ENCODE measurements at places on chromosomes 2 and 18.

GRCh38 chr2:12326449-12327190 lies 390.1 kb upstream of the TRIB2 start:
- peak; percentile 43 for DNase-seq

DNA sequence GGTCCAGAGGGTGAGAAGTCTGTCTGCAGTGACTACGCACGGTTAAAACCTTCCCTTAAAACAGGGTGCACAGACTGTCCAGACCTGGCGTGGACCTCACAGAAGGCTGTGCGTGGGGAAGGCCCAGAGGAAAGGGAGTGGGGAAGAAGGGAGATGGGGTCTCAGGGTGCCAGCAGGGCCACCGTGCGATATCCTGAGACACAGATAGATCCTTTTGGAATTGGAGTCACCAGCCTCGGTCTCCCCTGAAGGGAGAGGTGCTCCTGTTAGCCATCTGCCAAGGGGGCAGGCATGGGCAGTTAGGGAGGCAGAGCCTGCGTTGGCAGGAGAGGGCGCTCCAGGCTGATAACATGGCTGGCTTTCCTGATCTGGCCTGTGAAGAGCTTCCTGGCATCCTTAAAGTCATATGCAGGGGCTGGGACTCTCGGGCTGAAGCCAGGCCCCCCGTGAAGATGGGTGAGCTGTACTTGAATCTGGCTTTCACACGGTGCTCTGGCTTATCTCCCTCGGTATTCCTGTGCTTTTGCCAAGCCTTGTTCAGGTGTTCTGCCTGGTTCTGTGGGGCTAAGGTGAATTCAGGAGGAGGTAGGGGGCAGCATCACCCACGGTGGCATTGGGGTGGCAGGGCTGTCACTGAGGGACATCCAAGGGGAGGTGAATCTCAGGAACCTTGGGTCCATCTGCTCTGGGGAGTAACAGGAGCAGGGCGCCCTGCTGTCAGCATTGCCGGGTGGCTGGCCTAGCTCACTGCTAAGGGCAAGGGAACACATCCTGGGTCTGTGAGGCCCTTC lies 107.2 kb upstream of the SMAD2 start:
- no peak for DNase-seq

- no peak for DNase-seq
Observed at GRCh38 chr2:70095720-70096670, 8.7 kb downstream of the PCBP1 start.

DNA sequence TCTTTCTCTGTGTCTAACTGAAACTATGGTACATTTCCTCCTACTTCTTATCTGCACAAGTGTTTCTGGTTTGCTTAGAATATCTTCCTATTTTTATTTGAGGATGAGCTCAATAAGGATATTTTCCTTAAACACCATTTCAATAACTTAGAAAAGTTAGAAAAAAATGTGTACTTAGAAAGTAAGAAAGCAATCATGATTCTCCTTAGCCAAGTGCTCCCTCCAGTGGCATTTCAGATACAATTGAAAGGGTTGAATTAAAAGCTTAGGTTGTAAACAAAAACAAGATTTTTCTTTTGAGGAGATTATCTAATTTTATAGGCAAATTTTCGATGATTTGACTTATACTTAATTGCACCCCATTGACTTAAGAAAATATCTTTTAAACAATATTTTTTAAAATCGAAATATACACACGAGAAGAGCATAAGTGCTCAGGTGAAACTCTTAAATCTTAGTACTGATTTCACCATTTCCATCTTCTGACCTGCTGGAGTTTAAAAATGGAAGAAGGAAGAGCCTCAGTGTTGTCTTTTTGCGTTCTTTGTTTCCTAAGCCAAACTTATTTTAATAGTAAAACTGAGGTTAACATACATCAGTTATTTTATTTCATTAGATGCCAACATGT lies 26.9 kb downstream of the C18orf63 start:
- peak; percentile 70 for DNase-seq

DNA sequence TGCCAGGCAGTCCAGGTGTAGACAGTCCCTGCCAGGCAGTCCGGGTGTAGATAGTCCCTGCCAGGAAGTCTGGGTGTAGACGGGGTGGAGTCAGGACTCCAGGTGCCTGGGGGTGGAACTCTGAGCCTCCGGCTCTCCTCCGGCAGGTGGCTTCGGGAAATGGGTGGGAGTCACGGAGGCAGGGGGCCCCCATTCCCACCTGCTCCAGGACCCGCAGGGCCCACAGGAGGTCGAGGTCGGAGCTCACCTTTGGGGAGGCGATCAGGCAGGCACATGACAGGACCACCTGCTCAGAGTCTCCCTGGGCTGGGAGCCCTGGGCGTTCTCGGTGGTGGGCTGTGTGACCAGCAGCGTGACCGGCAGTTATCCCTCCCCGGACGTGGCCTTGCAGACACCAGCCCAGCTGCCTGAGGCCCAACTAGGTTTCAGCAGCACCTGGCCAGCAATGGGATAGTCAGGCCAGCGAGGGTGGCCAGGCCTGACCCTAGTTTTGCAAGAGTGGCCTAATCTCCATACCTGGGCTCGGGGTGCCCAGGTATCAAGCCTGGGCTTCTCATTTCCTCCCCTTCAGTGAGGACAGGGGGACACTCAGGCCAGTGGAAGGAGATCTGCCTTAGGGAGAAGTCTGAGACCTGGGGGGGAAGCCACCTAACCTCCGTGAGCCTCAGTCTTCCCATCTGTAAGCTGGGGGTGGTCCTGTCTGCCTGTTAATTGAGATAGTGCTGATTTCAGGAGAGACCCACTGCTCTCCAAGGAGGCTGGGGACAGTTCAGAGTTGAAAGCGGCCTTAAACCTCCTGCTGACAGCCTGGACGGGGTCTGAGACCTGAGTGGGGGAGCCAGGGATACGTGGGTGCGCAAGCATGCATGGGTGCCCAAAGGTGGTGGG lies 13.2 kb downstream of the GPC1 start:
- DNase-seq: no peak

- no peak for DNase-seq
Observed at GRCh38 chr18:6959110-6959509, 158.5 kb downstream of the LAMA1 start.

- no peak for DNase-seq
Observed at GRCh38 chr2:11876436-11876835, 130.0 kb downstream of the LPIN1 start.

- no peak for DNase-seq
Observed at GRCh38 chr18:55264108-55264507, 304.8 kb upstream of the CCDC68 start.

- DNase-seq: no peak
Observed at GRCh38 chr2:32464431-32464830, 107.6 kb downstream of the BIRC6 start.

DNA sequence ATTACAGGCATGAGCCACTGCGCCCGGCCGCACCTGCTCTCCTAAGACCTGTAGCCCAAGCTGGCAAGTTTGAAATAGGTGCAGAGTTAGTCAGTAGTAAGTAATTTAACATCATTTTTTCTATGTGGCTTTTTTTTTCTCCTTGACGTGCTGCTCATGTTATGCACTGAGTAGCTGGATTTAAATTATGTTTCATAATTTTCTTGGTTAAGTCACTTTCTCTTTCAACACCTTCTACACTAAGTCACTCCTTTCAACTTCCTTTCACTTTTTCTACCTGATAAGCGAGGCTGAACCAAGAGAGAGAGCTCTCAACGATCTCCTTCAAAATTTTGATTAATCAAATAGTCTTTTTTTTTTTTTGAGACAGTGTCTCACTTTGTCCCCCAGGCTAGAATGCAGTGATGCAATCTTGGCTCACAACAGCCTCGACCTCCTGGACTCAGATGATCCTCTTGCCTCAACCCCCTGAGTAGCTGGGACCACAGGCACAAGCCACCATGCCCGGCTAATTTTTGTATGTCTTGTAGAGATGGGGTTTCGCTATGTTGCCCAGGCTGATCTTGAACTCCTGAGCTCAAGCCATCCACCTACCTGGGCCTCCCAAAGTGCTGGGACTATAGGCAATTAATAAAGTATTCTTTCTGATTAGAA lies 13.1 kb downstream of the CASP8 start:
- DNase-seq: no peak

DNA sequence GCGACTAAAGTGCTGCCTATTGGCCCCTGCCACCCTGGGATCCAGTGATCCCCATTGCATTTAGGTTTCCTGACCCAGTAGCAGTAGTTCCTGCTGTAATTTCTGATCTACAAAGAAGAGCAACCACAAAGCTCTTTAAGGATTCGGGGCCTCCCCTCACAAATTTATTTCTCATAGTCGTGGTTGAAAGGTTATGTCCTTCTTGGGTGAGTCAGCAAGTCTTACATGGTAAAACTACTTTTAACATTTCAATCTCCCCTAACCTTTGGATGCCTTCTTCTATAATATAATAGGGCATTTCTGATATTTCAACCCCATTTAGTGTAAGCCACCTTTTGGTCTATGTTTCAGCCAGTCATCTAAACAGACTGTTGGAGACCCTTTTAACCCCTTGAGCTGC lies 14.9 kb downstream of the PIKFYVE start:
- DNase-seq: peak; percentile 48

DNA sequence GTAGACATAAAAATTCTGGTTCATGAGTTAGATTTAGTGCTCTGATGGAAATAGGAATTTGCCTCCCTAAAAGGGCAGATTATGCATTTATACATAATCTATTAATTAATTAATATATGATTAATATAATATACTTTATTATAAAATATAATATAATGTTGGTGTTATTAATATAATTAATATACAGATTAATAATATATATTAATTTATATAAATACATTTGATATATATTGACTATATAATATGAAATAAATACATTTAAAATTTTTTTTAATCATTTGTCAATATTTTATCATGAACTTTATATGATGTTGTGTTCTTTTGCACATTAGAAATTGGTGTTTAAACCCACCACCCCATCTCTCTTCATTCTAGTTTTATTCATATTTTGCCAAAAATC lies 652.1 kb upstream of the ZNF804A start:
- no peak for DNase-seq

- no peak for DNase-seq
Observed at GRCh38 chr18:44841752-44842587, 161.3 kb downstream of the SETBP1 start.

- no peak for DNase-seq
Observed at GRCh38 chr2:43460611-43461365, 135.1 kb downstream of the THADA start.

- DNase-seq: peak; percentile 51
Observed at GRCh38 chr2:197258580-197258979, 52.0 kb downstream of the ANKRD44 start.

DNA sequence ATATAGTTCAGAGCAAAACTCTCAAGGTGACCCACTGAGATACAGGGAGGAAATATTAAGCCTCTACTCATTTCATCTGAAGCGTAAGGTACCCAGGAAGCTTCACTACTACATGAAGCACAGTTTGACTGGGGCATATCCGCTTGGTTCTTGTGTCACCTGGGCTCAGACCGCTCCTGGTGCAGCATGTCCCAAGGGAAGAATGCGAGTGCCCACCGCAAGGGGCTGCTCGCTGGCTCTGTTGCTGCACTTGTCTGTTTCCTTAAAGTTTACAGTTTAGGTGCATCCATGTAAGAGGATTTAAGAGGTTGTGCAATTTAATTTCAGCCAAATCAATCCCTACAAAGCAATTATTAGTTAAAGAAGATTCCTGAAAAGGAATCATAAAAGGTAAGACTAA lies 507.8 kb downstream of the FBXO15 start:
- no peak for DNase-seq

GRCh38 chr18:75161256-75162028 lies 47.5 kb downstream of the PTGR3 start:
- DNase-seq: peak; percentile 81

- DNase-seq: no peak
Observed at GRCh38 chr2:96241227-96241626, 24.6 kb downstream of the TMEM127 start.

GRCh38 chr18:58303363-58303762 lies 259.3 kb downstream of the NEDD4L start:
- no peak for DNase-seq

DNA sequence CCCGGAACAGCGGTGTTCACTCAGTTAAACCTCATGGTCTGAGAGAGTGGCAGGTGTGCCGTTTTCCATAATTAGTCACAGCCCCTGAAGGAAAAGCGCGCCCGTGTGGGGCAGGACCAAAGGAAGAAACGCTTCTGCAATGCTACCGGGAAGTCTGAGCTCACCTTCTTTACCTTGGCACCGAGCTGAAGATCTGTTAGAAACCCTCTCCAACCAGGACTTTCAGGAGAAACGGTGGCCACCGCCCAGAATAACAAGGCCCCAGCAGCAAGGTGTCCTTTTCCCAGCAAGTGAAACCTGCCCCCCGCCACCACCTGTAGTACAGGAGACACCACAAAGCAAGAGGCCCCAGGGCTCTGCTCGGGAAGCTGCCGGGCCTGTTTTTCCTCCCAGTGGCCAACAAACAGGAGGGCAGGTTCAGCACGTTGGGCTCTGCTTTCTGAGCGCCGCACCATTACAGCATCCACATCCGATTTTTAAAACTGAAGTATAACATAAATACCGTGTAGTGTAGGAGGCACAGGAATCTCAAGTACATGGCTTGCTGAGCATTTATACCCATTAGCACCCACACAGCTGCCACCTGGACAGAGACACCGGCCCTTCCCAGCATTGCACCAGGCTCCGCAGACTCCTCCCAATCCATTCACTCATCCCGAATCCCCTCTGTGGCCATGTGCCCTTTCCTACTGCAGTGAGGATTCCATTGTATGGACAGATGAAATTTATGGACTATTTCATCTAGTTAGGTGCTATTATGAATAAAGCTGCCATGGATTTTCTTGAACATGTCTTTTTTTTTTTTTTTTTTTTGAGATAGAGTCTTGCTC lies 121.8 kb upstream of the RIOK3 start:
- DNase-seq: no peak

DNA sequence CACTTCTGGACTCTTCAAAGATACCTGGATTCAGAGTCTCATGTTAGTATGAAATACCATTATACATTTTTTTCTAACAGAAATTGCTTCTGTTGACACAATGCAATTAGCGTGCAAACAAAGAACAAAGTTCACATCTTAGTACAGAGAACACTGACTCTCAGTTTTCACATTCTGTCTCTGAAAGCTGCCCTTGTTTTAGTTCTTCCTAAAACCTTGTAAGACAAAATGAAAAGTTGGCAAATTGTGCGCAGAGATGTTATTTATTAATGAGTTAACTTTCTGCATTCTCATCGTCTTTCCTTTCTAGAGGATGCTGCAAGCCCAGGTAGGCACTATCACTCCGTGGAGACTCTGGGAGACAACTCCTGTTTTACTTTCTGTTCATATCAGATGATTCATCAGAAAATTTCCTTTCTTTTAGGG lies 377.3 kb upstream of the POU3F3 start:
- DNase-seq: no peak

GRCh38 chr2:238489431-238489830 lies 62.7 kb downstream of the ASB1 start:
- no peak for DNase-seq

DNA sequence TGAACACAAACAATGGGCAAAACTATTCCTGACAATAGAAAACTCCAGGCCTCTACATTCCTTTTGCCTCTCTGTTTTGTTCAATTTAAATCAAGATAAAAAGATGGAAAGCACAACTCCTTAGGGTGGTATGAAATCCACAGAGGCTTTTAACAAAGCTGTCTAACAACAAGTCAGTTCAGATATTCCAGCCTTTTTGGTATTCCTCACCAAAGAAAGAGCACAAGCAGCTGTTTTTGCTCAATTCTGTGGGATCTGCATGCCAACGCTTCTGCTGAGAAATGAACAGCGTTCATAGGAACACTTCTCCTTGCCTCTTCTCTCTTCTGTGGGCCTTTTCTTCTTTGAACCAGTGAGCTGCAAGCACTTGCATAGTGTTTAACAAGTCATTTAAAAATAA lies 411.6 kb upstream of the TCF4 start:
- DNase-seq: no peak

- no peak for DNase-seq
Observed at GRCh38 chr2:221792971-221793521, 220.9 kb upstream of the EPHA4 start.

- no peak for DNase-seq
Observed at GRCh38 chr2:75462721-75463120, 98.0 kb downstream of the EVA1A start.
